Dorsolateral prefrontal cortex (tissue), 122 donors: ENCODE measurements at places on chromosomes 7 and 10.

GRCh38 chr10:11058965-11059364 is 41.3 kb downstream of the CELF2 start:
- DNase-seq: no peak

DNA sequence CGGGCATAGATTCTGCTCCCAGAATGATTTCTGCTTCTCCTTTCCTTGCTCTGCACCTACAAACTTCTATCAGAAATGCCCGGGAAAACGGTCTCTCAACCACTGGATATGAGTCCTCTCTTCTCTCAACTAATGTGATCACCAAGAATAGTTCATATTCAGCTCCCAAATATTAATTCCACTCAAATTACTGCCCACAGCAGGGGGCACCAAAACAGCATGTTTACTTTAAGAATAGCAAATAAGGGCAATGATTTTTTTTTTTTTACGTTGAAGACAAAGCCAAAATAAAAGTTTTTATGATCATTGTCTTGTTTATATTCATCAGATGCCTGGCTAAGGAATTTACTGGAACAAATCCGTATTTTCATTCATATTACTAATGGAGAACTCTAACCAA is 94.9 kb upstream of the PRSS1 start:
- DNase-seq: no peak

GRCh38 chr10:96794836-96795733 is 37.0 kb upstream of the LCOR start:
- no peak for DNase-seq

DNA sequence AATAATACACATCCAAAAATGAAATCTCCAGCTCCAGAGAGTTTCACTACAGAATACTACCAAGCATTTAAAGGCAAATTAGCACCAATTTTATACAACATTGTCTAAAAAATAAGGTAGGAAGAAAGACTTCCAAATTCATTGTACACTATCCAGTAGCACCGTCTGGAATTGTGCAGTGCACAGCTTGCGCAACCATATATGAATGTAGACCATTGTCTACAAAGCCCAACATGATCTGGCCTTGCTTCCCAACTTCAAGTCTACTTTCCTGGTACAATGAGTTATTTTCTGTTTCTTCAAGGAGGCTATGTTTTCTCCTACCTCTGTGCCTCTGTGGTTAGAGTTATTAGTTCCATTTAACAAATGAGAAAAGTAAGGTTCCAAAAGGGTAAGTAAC is 115.4 kb upstream of the FOXK1 start:
- DNase-seq: no peak

DNA sequence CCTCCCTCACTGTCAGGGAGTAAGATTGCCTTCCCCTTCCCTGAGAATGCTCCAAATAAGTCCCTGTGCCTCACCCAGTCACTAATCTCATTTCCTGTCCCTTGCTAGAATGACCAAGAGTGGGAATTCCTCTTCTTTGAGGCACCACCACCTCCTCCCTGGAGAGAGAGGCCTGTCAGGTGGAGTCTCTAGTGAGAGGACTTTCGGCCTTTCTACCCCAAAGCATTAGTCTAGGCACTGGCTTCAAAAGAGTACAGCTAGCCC is 145.0 kb downstream of the PTPN20 start:
- DNase-seq: no peak

DNA sequence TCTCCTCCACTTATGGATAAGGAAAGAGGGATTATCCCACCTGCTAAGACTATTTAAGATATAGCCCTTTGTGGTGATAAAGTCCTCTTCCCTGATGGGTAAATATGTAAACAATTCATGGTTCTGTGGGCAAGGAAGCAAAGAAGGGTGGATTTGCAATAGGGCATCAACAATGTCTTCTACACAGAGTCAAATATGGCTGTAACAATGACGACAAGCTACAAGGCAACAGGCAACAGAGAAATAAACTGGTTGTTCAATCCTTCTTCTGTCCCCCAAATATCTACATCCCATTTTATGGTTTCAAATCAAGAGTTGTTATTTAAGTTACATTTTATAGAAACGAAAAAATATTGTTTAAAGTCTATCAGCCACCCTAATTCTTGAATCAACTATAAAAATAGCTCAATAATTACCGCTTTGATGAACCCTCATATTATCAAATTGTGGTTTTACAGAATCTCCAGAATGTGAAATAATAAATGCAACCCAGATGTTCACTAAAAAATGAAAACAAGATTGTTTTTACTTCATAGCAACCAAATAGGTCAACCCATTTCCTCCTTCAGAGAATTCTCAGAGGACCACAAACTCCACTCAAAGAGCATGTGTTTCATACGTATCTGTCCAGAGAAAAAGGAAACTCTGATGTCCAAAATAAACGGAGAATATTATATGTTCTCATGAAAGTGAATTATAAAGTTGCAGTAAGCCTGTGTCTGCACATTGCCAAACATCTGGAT is 13.8 kb downstream of the CYTH3 start:
- DNase-seq: no peak

DNA sequence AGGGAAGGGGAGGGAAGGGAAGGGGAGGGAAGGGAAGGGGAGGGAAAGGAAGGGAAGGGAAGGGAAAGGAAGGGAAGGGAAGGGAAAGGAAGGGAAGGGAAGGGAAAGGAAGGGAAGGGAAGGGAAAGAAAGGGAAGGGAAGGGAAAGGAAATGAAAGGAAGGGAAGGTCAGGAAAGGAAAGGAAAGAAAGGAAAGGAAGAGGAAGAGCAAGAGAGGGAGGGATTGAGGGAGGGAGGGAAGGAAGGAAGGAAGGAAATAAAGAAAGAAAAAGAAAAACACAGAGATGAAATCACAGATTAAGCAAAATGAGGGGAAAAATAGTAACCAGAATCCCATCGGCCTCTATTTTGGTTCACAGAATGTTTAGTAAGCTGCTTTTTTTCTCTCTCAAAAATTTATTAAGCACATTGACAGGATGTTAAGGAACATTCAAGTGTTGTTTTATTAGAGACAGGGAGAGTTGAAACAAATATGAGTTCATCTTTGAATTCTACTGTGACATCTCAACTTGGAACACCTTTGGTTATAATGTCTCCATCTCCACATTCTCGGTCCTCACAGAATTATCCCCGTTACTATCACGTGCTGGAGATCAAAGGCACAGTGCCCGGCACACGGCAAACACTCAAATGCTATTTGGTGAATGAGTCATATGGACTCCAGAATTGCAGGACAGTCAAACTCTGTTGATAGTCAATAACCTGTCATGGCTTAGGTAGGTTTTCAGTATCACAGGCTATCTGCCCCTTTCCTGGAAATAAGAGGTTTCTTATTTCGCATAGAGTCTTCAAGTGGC is 52.4 kb downstream of the ABCB1 start:
- DNase-seq: no peak

GRCh38 chr10:71213127-71213621 is 804 bp downstream of the UNC5B start:
- DNase-seq: peak; percentile 60

- DNase-seq: no peak
These were observed 34.8 kb upstream of the CHST15 start for GRCh38 chr10:124127965-124128810.

DNA sequence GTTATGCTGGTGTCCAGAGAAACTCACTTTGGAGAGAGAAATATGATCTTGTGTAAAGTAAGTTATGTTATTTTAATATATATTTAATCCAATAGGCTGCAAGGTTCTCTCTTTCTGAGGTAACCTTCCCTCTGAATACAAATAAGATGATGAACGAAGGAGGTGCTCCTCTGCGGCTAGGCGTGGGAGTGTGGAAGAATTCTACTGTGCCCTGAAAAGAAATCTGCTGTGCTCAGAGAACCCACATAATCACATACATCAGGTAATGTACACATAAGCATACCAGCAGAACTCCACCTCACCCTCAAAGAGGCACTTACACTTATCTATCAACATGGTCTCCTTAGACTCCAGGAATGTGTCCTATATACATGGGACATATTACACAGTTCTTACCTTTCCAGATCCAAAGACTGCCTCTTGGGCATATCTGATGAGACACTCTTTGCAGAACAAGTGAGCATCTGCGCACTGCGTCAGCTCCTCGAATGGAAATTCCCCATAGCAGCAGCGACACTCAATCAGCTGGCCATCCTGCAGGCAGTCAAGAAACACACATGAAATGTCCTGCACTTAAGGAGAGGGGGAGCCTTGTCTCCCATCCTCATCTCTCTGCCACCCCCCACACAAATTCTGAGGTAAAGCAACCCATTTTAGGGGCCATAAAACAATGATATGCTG is 66.7 kb downstream of the RNF216 start:
- DNase-seq: no peak

GRCh38 chr7:45939574-45939973 is 18.5 kb upstream of the IGFBP3 start:
- no peak for DNase-seq

DNA sequence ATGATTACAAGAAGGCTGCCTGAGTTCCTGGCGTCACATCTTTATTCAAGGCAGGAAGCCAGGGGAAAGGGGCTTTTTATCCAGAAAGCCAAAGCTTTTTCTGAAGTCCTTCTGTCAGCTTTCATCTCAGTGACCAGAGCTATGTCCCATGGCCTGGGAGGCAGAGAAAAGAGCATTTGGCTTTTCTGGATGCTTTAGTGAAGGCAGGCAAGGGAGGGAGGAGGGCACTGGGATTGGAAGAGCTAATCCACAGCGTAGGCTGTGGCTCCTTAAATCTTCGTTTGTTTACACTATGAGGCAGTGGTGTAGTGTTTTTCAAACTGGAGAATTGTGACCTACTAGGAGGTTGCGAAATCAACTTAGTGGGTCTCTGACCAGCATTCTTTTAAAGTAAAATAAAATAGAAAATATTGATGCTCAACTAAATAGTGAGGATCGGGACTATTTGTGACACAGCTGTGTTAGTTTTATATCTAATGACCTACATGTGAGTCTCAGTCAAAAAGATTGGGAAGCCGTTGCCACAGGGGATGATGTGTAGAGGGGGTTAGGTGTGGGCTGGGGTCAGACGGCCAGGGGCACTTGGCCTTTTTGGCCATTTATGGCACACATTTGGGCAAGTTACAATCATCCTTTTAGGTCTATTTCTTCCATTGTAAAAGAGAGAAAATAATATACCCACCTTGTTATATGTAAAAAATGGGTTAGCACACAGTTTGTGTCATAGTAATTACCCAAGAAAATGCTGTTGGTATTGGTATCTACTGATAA is 14.1 kb downstream of the CRYGN start:
- DNase-seq: no peak

DNA sequence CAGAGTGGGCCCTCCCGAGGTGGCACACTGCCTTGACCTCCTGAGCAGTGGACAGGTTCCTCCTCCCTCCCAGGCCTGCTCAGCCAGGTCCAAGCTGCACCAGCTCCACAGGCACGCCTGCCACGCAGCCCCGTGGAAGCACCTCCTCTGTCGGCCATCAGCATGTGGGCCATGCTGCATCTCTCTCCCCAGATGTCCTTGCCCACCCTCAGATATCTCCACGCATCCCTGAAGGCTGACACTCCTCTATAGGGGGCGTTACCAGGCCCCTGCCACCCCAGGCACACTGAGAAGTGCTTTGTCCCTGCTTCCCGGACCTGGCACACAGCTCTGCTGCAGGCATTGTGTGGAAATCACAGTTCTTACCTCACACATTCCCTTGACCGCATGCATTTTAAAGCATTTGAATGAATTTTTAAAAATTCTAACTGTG is 598.5 kb downstream of the SDK1 start:
- no peak for DNase-seq

DNA sequence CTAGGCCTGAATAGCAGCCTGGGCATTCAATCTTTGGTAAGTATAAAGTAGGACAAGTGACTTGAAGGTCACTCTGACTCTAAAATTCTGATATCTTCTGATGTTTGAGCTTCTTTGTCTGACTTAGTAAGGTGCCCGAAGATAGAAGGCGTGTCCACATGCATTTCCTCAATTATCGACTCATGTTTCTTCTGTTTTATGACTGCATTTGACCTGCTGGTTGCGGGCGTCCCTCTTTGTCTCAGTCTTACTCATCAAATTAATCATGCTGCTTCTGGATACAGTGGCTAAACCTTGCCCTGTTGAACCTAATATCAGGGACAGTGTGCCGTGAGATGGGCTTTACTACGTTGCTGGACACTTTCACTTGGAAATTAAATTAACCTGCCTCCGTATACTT is 534.1 kb downstream of the SDK1 start:
- DNase-seq: no peak

GRCh38 chr7:138502023-138502767 is 42.1 kb downstream of the TRIM24 start:
- no peak for DNase-seq

DNA sequence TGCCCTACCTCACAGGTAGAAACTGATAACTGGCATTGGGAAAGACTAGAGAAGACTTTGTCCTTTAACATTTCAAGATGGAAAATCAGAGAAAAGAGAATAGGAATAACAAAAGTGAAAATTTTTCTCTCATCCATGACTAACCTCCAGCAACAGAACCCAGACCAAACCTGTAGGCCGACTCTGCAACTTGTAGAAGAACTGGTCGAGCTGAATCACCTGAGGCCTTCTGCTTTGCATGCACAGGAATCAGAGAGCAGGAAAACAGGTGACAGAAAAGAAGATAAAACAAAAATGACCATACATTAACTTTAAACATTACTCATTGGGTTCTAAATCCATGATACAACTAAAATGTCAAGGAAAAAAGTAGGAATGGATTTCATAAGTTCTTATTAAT is 137.1 kb downstream of the SLC25A13 start:
- no peak for DNase-seq

DNA sequence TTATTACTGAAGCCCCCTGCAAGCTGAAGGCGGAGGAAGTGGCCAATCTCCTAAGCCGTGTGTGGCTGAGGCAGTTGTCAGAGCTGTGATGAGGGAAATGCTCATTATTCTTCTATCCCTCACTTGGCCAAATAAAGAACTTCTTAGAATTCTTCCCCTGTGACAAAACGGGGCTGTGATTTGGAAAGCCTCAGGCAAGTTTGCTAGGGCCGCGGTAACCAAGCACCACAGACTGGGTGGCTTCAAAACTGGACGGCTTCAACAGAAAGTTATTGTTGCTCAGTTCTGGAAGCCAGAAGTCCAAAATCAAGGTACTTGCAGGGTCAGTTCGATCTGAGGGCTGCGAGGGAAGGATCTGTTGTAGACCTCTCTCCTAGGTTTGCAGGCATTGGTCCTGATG is 72.3 kb upstream of the STEAP1B start:
- no peak for DNase-seq
